ENCODE measurements at places on chromosomes 6 and 20. TPM values are rescaled to one million over a fixed set of nuclear protein-coding genes. Genes with fewer than 3 reads are reported as not detected.

- no peak for DNase-seq
- peak overlapping the region; percentile 92 for H3K4me3 ChIP-seq
- peaks cover 18% of the 10 kb centered on the region for H3K36me3 ChIP-seq
- no peaks in the 10 kb centered on the region for H3K27me3 ChIP-seq
These were observed 822 bp downstream of the RAB22A start for GRCh38 chr20:58310291-58310782.

DNA sequence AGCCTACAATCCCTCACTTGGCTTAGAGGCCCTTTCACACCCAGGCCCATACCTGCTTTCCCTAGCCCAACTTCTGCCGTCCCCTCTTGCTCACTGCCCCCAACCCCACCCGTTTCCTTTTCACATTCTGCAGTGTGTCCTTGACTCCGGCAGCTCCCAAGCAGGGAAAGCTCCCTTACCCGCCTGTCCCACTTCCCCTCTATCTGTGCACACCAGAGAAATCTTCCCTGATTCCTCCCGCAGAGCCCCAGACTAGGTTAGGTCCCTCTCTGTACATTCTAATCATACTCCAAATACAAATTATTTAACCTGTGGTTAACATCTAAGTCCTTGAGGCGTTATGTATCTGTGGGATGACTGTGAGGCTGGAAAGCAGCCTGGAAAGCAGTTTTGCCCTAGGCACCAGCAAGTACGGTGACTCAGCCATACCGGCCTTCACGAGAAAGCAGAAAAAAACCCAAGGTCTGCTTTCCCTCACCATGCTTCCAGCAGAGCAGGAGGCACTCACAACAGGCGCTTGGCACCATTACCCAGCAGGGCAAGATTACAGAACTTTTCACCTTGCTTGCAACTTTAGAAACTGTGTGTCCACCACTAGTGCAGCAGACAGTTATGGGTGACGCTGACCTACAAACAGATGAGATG is 22.3 kb downstream of the ELOVL5 start:
- H3K36me3 ChIP-seq, result no peaks in the 10 kb centered on the region

DNA sequence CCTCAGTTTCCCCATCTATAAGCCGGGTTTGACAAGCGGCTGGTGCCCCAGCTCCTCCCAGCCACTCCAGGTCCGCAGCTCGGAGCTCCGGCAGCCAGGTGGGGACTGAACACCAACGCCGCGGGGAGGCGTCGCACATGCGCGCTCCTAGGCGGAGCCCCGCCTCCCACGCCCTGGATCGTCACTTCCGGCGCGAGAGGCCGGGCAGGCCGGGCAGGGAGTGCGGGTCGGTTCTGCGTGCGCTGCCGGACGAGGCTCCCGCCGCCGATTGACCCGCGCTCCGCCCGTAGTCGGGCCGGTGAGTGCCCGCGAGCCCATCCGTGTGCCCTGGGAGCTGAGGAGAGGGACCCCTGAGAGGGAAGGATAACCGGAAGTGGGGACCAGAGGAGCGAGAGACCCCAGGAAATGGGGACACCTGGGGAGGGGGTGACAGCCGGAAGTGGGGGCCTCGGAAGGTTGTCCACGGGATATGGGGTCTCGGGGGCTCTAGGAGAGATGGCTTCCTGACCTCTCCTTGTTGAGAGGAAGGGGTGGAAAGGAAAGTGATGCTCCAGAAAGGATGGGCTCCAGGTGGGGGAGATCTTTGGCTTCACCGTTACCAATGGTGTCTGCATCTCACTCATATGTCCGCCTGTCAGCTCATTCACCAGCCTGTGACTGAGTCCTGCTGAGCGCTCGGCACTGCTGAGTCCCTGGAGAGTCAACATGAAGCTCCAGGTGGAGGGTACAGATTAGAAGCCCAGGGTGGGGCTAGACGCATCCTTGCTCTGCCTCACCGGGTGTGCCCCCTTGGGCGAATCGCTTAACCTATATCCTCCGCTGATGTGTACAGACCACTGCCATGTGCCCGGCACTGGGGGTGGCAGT is at the start of gene TTPAL:
Gene TTPAL, plus strand, starts transcription at position 181 of the 867 bp plus-strand sequence. CDS start 4,126 bp downstream, outside the sequence.
- DNase-seq, result peak; percentile 95
- peaks cover 27% of the 10 kb centered on the region for H3K4me1 ChIP-seq
- H3K36me3 ChIP-seq, result peaks cover 8% of the 10 kb centered on the region
- H3K4me3 ChIP-seq, result peak within 1 kb of the TSS; percentile 96

DNA sequence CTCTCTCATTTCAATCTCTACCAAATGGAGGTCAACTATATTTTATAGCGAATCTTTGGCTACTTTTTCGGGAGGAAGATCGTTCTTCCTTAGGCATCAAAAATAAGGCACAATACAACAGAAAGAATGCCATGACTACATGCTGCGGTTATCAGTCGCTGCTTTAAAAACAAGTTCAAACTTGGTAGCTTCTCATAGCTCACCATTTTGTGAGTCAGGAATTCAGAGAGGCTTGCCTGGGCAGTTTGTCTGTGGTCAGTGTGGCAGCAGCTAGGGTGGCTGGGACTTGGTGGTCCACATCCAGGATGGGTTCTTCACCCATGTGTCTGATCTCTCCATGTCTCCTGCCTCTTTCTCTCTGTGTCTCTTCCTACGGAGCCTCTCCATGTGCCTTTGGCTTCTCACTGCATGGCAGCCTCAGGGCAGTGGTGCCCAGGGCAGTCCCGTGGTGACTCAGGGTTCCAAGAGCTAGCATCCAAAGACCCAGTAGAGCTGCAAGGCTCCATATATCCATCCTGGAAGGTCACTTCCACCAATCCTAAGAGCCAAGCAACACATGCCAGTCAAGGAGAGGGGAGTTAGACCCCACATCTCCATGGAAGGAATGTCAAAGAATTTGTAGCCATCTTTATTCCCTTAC is 10.4 kb downstream of the SCML4 start:
- H3K27ac ChIP-seq, result no peak overlapping the region
- peak; percentile 36 for DNase-seq
- no peaks in the 10 kb centered on the region for H3K36me3 ChIP-seq
- H3K4me3 ChIP-seq, result no peak overlapping the region
- peaks cover 5% of the 10 kb centered on the region for H3K27me3 ChIP-seq

The MAFB gene
- 31.9 TPM for total RNA-seq

GRCh38 chr6:42788671-42789070 is 6.8 kb downstream of the BICRAL start:
- no peak overlapping the region for H3K4me3 ChIP-seq
- H3K27me3 ChIP-seq, result no peaks in the 10 kb centered on the region
- peaks cover 24% of the 10 kb centered on the region for H3K4me1 ChIP-seq
- H3K27ac ChIP-seq, result no peak overlapping the region
- no peak for DNase-seq
- H3K36me3 ChIP-seq, result peaks cover 2% of the 10 kb centered on the region

The TRIM10 gene
- total RNA-seq, result not detected

The LAMA2 gene
- 14.2 TPM for total RNA-seq

The NCOA3 gene
- 75.9 TPM for total RNA-seq

- H3K27me3 ChIP-seq, result no peaks in the 10 kb centered on the region
- no peak overlapping the region for H3K4me3 ChIP-seq
- DNase-seq, result no peak
- peaks cover 13% of the 10 kb centered on the region for H3K36me3 ChIP-seq
- H3K4me1 ChIP-seq, result peaks cover 41% of the 10 kb centered on the region
These were observed 548.8 kb downstream of the COL12A1 start for GRCh38 chr6:74657011-74657410.

The EEF1A2 gene
- total RNA-seq, result 0.68 TPM

The MCCD1 gene
- total RNA-seq, result not detected

- no peaks in the 10 kb centered on the region for H3K4me1 ChIP-seq
- no peak for DNase-seq
These were observed 129.2 kb downstream of the PDSS2 start for GRCh38 chr6:107330168-107330567.

The TENT5A gene
- 27.0 TPM for total RNA-seq

The MLIP gene
- total RNA-seq, result not detected

DNA sequence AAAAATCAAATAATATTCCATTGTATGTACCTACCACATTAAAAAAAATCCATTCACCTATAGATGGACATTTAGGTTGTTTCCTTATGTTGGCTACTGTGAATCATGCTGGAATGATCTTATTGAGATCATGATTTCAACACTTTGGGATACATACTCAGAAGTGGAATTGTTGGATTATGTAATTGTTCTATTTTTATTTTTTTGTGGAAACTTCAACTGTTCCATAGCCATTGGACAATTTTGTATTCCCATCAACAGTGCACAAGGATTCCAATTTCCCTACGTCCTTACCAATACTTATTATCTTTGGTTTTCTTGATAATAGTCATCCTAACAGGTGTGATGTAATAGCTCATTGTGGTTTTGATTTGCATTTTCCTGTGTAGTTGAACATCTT is 834.0 kb downstream of the MAFB start:
- H3K27me3 ChIP-seq, result no peaks in the 10 kb centered on the region
- H3K36me3 ChIP-seq, result no peaks in the 10 kb centered on the region
- H3K4me3 ChIP-seq, result no peak overlapping the region
- H3K4me1 ChIP-seq, result peaks cover 50% of the 10 kb centered on the region
- no peak overlapping the region for H3K27ac ChIP-seq

GRCh38 chr6:54846857-54847674 is 495 bp downstream of the FAM83B start:
- no peak overlapping the region for H3K27ac ChIP-seq
- DNase-seq, result no peak
- H3K4me1 ChIP-seq, result peaks cover 16% of the 10 kb centered on the region
- peaks cover 37% of the 10 kb centered on the region for H3K27me3 ChIP-seq

The TP53INP2 gene
- 34.3 TPM for total RNA-seq

- no peak overlapping the region for H3K27ac ChIP-seq
- H3K36me3 ChIP-seq, result peaks cover 5% of the 10 kb centered on the region
These were observed 47.4 kb downstream of the SRC start for GRCh38 chr20:37393196-37393862.

The ECT2L gene
- 0.13 TPM for total RNA-seq

DNA sequence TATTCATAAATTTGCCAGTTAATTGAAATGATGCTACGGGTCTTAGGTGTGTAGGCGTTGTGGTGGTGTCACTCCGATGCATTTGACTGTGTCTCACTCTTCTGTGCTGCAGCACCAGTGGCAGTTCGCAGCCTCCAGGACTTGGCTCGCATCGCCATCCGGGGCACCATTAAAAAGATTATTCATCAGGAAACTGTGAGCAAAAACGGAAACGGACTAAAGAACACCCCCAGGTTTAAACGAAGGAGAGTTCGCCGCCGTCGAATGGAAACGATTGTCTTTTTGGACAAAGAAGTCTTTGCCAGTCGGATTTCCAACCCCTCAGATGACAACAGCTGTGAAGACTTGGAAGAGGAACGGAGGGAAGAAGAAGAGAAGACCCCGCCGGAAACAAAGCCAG is 17.6 kb downstream of the PCMTD2 start:
- H3K4me1 ChIP-seq, result no peaks in the 10 kb centered on the region
- no peaks in the 10 kb centered on the region for H3K27me3 ChIP-seq
- H3K27ac ChIP-seq, result no peak overlapping the region
- DNase-seq, result no peak
- no peak overlapping the region for H3K4me3 ChIP-seq

DNA sequence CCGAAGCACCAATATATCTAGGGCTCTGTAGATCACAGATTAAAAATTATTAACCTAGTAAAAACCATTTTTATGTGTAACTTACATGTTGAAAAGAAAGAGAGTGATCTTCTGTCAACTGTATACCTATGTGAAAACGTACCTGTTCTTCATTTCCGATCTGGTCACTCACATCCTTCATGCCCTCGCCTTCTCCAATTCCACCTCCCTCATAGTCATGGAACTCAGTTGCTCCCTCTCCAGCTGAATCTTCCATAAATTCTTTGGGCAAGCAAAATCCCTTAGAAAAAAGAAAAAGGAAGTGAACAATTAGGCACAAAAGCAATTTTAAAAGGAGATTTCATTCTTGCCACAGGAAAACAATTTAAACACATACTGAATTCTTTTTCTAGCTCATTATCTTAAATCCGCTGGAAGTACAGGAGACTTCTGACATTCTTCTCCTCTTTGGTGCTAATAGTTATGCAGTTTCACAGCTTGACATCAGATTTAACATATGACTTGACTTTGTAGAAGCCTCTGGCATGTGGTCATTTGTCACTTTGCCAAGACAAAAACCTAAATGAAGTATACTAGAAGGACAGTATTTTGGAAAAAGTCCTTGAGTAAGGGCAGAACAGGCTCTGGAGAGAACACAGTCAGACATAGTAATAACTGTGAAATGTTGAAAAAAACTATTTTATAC is 29.5 kb upstream of the LYRM2 start:
- H3K4me3 ChIP-seq, result no peak overlapping the region
- H3K4me1 ChIP-seq, result peaks cover 16% of the 10 kb centered on the region
- H3K27ac ChIP-seq, result peak overlapping the region; percentile 57
- H3K27me3 ChIP-seq, result no peaks in the 10 kb centered on the region

GRCh38 chr20:47357296-47358038 is 968 bp upstream of the ZMYND8 start:
- H3K4me1 ChIP-seq, result peaks cover 59% of the 10 kb centered on the region
- H3K36me3 ChIP-seq, result no peaks in the 10 kb centered on the region
- H3K4me3 ChIP-seq, result peak overlapping the region; percentile 64
- DNase-seq, result peak; percentile 91
- H3K27me3 ChIP-seq, result no peaks in the 10 kb centered on the region
- H3K27ac ChIP-seq, result no peak overlapping the region

The PDSS2 gene
- 10.3 TPM for total RNA-seq

GRCh38 chr6:123022975-123023374 is 26.9 kb downstream of the CLVS2 start:
- no peak overlapping the region for H3K27ac ChIP-seq
- H3K4me1 ChIP-seq, result no peaks in the 10 kb centered on the region
- H3K27me3 ChIP-seq, result peaks cover 8% of the 10 kb centered on the region
- H3K4me3 ChIP-seq, result no peak overlapping the region
- no peak for DNase-seq

The KHDC1L gene
- total RNA-seq, result not detected

DNA sequence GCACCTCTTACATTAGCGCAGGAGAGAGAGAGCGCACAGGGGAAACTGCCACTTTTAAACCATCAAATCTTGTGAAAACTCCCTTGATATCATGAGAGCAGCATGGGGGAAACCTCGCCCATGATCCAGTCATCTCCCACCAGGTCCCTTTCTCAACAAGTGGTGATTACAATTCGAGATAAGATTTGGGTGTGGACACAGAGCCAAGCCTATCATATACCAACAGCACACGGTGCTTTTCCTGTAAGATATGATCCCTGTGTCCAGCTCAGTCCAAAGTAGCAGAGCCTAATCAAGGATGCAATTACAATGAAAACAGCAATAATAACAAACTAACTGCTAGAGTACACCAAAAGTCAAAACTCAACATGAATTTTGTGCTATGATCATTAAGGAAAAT is 148.7 kb upstream of the TCF21 start:
- H3K27me3 ChIP-seq, result no peaks in the 10 kb centered on the region
- no peaks in the 10 kb centered on the region for H3K36me3 ChIP-seq
- no peak overlapping the region for H3K27ac ChIP-seq
- H3K4me3 ChIP-seq, result no peak overlapping the region
